ENCODE measurements at places on chromosomes 1 and 21.

DNA sequence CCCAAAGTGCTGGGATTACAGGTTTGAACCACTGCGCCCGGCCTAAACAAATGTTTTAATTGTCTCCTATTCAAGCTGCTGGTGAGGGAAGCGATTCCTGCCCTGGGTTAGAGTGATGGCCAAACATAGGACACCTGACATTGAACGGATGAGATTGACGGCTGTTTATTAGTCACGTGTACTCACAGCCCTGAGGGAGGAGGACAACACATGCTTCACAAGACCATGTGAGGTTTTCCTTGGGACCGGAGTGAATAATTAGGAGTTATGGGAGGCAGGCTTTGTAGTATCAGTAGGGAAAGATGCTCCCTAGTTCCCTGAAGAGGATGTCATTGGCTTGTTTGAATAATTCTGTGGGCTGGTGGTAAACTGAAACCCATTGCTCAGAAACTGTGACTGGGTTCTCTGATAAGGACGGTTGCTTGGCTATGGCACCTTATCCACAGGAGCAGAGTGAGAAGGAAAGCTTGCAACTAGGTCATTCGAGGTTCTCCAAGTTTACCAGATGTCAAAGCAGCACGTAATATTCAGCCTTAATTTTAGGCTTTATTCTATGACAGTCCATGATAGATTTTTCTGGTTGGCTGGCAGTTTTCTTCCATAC lies 245.8 kb downstream of the PLA2G4A start:
- no peak for DNase-seq

GRCh38 chr21:43919871-43920801 lies 55.1 kb downstream of the AGPAT3 start:
- DNase-seq, result no peak

GRCh38 chr1:65149351-65150107 lies 1.5 kb downstream of the AK4 start:
- DNase-seq, result peak; percentile 37

DNA sequence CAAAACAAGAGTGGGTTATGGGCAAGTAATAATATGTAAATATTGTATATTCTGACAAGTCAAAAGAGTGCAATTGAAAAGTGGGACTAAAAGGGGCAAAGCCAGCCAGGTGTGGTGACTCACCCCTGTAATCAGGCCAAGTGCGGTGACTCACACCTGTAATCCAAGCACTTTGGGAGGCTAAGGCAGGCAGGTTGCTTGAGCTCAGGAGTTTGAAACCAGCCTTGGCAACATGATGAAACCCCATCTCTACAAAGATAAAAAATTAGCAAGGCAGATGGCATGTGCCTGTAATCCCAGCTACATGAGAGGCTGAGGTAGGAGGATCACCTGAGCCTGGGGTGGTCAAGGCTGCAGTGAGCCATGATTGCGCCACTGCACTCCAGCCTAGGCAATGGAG lies 304.0 kb downstream of the HHIPL2 start:
- DNase-seq, result no peak

DNA sequence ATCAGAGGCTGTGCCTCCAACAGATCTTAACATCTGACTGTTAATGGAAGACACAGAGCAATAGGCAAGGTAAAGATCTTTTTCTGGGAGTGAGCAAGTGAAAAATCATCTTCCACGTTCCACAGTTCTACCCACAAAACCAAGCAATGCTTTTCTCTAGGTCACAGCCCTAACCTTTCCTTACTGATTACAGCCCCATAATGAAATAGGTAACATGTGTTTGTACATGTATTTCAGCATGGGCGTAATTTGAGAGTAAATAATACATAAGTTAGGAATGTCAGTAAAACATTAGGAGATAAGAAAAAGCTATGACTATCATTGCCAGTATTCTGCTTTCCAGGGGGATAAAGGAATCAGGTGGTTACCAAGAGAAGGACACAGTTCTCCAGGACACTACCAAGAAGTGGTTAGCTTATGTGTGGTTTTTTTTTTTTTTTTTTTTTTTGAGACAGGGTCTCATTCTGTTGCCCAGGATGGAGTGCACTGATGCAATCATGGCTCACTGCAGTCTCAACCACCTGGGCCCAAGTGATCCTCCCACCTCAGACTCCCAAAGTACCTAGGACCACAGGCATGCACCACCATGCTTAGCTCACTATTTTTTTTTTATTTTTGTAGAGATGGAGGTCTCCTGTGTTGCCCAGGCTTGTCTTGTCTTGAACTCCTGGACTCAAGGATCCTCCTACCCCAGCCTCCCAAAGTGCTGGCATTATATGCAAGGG lies 72.0 kb downstream of the DAP3 start:
- DNase-seq, result no peak

DNA sequence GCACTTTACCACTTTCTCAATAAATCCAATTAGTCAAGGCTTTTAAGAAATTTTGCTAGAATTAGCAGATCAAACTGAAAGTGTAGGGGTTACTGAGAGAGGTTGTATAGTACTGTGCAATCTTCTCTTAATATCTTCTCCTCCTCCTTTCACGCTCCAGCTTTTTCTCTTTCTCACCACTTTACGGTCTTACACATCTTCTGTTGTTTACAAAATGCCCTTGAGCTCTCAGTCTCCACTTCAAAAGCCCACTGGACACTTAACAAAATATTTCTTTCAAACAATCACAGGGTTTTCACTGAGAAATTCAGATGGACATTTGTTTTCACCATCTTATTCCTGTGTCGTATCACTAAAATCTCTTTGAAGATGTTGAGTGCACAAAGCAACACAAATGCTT lies 678.2 kb downstream of the ADGRL2 start:
- no peak for DNase-seq

DNA sequence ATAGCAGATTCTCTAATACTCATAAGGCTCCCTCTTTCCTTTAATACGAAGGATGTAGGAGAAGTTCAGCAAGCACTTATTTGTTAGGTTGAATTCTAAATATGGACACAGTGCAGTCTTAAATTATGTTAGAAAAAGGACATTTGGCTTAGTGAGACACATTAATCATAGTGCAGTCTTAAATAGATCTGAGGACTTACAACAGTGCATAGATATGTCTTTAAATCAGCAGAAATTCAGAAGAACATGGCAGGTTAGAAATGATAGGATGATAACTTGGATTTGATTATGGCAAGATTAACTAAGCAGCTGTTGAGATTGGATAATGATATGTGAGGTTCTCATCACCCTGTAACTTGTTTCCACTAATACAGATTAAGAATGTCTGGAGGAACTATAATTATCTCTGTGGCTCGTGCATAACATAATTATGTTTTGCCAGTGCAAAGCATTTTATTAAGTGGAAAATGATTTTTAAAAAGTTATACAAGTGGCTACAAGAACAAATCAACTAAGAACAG lies 485.9 kb downstream of the USP25 start:
- DNase-seq, result no peak

- DNase-seq, result no peak
Observed at GRCh38 chr1:66342707-66343106, 191.2 kb upstream of the SGIP1 start.

DNA sequence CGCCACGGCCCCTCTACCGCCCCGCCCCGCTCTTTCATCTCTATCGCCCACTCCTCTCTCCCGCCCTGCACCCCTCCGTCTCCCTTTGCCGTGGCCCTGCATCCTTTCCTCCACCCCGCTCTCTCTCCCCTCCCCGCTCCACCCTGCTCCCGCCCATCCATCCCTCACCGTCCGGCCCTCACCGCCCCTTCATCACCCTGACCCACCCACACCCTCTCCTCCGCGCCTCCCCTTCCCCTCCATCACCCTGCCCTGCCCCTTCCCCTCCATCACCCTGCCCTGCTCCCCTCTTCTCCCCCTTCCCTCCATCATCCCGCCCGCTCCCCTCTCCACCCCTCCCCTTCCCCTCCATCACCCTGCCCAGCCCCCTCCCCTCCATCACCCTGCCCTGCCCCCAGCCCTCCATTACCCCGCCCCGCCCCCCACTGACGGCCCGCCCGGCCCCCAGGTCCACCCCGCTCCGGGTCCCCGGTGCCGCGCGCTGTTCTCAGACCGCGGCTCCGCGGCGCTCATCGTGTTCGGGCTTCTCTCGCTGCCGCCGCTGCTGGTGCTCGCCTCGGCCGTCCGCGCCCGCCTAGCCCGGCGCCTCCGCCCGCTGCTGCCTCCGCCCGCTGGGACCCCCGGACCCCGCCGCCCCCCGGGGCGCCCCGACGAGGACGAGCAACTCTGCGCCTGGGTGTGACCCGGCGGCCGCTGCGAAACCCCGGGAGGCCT lies 6.2 kb upstream of the ANKRD65 start:
- DNase-seq, result peak; percentile 41

- no peak for DNase-seq
Observed at GRCh38 chr1:22334860-22335550, 116.6 kb upstream of the ZBTB40 start.

DNA sequence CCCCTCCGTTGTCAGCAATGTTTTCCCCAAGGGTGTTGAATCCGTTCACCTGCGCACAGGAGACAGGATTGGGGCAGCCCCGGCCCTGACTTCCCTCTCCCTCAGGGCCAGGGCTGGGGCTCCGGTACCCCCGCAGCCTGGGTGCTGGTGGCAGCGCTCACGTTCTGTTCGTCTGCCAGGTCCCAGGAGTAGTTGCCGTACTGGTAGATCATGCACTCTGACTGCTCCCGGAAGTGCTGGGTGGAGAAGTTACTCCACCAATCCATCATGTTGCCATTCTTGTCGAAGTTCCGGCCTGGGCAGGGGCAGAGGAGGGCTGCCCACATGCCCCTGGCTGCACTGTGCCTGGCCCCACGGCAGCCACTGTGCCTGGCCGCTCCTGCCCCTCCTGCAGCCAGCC lies 6.1 kb downstream of the PRXL2B start:
- DNase-seq, result no peak

- DNase-seq, result peak; percentile 83
Observed at GRCh38 chr1:205317311-205317917, 4.1 kb downstream of the NUAK2 start.

DNA sequence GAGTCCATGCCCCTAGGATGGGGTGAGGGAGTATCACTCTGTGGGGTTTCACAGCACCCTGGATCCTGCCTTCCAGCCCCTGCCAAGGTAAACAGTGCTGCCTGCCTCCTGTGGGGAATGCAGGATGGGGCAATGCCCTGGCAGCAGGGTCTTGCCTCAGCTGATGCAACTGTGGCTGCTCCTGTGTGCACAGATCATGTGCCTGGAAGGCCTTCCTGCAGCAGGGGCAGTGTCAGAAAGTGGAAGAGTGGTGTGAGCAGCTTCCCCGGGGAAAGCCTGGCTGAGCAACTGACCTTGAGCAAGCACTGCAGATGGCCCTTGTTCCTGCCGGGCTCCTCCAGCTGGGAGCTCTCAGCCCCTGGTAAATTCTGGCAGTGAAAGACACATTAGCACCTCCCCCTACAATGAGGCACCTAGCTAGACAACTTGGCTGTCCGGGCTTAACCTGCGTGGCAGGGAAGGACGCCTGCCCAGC lies 9.9 kb downstream of the TOR3A start:
- DNase-seq, result no peak

DNA sequence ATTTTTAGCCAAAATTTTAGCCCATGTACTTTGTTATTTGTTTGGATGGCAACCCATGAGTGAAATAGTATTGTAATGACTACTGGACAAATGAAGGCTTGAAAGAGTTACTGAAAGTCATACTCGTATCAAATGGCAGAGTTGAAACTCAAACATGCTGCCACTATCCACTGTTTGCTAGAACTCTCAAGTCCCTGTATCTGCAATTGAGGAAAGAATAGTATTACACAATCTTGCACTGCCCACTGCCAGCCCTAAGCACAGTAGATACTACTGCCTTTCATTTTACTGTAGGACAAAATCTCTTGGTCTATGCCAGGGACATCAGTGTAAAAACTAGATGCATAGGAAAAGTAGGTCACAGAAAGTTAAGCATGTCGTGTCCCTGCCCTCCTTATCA lies 581.1 kb upstream of the PLXNA2 start:
- no peak for DNase-seq

- DNase-seq, result peak; percentile 50
Observed at GRCh38 chr1:113683384-113684152, 75.7 kb downstream of the PHTF1 start.

DNA sequence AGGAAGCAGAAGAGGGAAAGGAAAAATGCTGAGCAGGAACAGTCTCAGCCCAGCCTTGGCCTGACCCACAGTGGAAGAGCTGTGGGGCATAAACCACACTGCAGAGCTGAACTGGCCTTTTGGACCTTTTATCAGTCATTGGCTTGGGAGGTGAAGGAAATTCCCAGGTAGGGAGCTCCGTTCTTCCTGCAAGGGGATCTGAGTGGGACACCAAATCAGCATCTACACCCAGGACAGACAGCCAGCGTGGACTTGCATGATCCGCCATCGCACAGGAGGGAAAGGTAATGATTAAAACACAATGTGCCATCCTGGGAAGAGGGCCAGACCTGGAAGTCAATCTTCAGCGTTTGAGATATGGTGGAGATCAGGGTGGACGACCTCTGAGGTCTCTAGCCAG lies 1.2 kb upstream of the MTFR1L start:
- DNase-seq, result no peak

GRCh38 chr1:17672226-17672625 lies 82.9 kb upstream of the ACTL8 start:
- peak; percentile 46 for DNase-seq

GRCh38 chr21:20996421-20997310 lies 1.5 kb upstream of the NCAM2 start:
- DNase-seq, result peak; percentile 3

DNA sequence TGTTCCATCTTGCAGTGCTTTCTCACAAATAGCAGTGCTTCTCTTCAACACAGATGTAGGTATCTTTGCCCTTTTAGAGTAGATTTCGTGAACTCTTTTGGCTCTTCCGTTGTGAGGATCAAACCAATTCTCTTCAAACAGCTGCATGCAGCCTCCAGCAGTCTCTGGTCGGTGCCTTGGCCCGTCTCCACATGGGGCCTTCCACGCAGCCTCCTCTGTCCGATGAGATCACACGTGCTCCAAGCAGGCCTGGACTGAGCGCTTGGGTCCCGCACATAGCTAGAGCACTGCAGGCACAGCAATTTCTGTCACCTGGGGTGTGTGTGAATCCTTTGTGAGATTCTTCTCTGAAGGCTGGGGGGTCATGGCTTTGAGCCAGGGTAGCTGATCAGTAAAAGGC lies 82.8 kb upstream of the KCNE2 start:
- peak; percentile 82 for DNase-seq

DNA sequence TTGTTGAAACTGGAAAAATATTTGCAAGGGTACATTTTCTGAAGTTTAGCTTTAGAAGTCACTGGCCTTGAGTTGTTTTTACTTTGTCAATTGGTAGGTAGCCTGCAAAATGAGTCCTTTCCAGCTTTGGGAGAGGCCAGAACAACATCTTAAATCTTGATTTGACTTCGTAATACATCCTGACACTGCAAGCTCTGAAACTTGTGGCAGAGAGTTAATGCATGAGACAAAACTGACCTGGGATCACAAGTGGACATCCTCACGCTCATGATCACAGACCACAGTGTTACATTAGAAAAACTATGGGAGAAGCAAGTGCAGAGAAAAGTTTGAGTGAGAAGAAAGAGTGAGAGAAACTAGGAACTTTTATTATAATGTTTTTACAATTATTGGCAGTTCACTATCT lies 550.9 kb downstream of the USP25 start:
- peak; percentile 41 for DNase-seq

GRCh38 chr1:202998836-202999750 lies 8.1 kb upstream of the TMEM183A start:
- peak; percentile 79 for DNase-seq
